ENCODE measurements at places on chromosomes 4 and X. TPM values are rescaled to one million over a fixed set of nuclear protein-coding genes. Genes with fewer than 3 reads are reported as not detected.

NAP1L2 gene
- not detected for total RNA-seq

GAGE12J gene
- total RNA-seq, result not detected

VSIG4 gene
- not detected for total RNA-seq

DGKK gene
- not detected for total RNA-seq

OTC gene
- not detected for total RNA-seq

VMA21 gene
- 42.5 TPM for total RNA-seq

C4orf50 gene
- not detected for total RNA-seq

CT47B1 gene
- total RNA-seq, result not detected

JCHAIN gene
- 1.3 TPM for total RNA-seq

REELD1 gene
- not detected for total RNA-seq

ENPEP gene
- 0.64 TPM for total RNA-seq

KLHL13 gene
- total RNA-seq, result 4.1 TPM

ODAPH gene
- 0.39 TPM for total RNA-seq

KLHL5 gene
- total RNA-seq, result 75.4 TPM

CT45A3 gene
- not detected for total RNA-seq

NUDT10 gene
- 5.8 TPM for total RNA-seq

BGN gene
- 67.1 TPM for total RNA-seq

STBD1 gene
- total RNA-seq, result 5.0 TPM

ADGRA3 gene
- total RNA-seq, result 33.0 TPM

VSIG1 gene
- 0.32 TPM for total RNA-seq

SHOX gene
- total RNA-seq, result not detected

SPANXN4 gene
- not detected for total RNA-seq

GPR50 gene
- total RNA-seq, result not detected

H2BW2 gene
- not detected for total RNA-seq

PLP1 gene
- not detected for total RNA-seq
